KBM-7 (cell line): ENCODE measurements at places on chromosomes 5 and 9.

DNA sequence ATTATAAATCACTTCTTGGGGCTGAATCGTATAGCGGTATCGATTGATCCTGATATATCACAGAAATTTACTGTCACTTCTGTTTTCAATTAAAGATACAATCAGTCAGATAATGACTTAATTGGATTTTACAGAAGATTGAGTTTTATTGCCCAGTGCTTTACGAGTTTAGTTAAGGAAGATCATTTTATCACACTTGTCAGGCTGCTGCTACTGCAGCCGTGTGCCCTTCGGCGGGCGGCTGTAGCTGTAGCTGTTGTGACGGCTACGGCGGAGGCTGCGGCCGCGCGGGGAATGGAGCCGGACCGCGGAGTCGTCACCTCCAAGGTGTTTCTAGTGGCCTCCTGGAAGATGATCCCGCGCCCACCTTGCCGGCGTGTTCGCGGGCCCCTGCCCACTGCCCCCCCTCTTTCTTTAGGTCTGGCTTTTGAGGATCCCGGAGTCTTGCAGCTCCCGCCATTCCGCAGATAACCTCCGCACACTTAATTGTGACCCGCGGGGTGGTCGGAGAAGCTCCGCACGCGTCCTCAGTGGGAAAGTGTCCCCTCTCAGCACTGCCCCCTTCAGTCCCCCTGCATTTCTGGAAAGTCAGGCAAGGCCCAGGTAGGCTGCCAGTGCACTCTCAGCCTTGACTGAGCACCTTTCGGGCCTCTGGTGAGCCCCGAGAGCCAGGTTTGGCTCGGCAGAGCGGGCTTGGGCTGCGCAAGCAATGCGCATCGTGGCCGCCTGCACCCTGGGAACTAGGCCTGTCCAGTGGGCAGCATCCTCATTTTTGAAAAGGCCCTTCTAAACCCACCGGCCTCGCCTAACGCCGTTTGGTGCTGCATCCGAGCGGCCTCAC is 6.9 kb upstream of the DMRT3 start:
- no peak for DNase-seq

DNA sequence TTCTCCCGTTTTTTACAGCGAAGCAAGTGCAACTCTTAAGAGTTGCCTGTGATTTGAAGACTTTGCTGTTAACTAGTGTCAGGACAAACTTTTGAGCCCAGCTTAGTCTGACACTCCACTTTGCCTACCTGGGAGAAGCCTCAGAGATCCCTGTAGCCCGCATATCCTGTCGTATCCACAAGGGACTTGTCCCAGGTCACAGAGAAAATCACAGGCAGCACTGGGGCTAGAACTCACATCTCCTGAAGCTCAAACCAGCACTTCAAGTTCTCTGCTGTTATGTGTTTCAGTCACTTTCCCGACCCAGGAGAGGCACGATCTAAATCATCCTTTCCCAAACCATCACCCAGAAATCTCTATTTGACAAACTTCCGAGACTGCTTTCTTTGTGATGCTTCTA is 584.5 kb downstream of the ACTL7B start:
- no peak for DNase-seq

DNA sequence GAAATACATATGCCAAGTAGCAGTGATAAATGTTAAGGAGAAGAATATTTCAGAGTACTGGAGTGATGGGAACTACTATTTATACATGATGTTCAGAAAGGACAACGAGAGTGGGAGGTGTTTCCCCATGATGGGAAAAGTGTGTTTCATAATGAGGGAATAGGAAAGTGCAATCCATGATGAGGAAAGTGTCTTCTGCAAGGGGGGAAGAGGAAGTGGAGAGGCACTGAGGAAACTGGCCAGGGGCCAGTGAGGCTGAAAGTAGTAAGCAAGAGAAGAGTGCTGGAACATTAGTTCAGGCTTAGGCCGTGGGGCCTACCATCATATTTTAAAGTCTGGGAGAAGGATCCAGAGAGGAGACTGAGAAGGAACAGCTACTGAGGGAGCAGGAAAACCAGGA is 327.2 kb downstream of the SLF1 start:
- no peak for DNase-seq

DNA sequence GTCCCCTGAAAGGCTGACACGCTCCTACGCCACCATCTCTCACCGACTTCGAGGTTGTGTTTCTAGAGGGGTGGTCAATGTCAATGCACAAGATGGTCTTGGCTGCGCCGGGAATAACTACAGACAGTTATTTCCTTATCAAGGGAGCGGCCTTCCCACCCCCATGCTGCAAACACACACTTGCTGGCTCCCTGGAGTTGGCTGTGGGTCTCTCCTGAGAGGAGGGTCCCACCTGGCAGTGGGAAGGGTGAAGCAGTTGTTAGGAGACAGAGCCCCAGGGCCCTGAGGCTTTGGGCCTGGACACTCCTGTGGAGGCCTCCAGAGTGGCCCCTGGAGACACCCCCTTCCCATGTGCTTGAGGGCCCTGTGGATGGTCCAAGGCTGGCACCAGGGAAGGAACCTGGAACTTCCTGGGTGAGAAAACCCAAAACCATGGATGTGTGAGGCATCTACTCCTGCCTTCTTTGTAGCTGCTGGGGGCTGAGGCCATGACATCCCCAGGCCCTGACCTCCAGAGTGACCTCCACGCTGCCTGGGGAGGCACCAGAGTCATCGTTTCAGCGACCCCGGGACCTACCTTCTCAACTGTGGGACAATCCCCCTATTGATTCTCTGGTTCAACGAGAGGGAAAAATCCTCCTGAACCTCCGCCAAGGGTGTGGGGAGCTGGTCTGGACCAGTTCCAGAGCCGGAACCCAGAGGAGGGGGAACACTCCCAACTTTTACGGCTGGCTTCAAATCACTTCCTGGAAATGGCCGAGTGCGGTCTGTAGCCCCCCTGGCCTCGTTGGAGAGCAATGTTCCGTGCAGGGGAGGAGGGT is 101.1 kb upstream of the COL5A1 start:
- DNase-seq, result no peak

- DNase-seq, result no peak
Observed at GRCh38 chr9:6598249-6598725, 47.2 kb downstream of the GLDC start.

GRCh38 chr5:111719773-111720172 is 37.2 kb downstream of the NREP start:
- DNase-seq, result no peak

DNA sequence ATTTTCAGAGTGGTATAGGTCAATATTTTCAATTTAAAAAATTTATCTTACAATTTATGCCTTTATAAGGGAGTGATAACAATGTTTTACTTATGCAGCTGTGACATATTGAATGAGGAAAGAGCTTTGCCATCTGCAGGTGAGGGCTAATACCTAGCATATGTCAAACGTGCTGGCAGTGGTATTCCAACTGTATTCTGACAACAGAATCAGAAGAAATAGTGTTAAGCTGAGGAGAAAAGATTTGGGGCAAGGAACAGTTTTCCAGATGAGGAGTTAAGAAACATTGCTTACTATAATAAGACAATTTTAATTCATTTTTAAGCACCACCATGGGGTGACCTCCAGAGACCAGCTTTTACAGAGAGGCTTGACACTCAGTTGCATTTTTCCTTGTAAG is 267.8 kb upstream of the ZNF608 start:
- DNase-seq, result no peak

GRCh38 chr9:129596541-129597331 is 24.2 kb downstream of the C9orf50 start:
- no peak for DNase-seq
